ENCODE measurements at places on chromosomes 5 and 9. TPM values are rescaled to one million over a fixed set of nuclear protein-coding genes. Genes with fewer than 3 reads are reported as not detected.

Gene PRSS3
- 16.4 TPM for total RNA-seq

Gene IRX4
- total RNA-seq: not detected

Gene PCDHB5
- total RNA-seq: 0.28 TPM

Gene PCDHGC5
- total RNA-seq: 2.9 TPM

Gene C5
- total RNA-seq: 2.8 TPM

Gene TDRD7
- total RNA-seq: 8.1 TPM
